ENCODE measurements at places on chromosomes 1 and 21. TPM values are rescaled to one million over a fixed set of nuclear protein-coding genes. Genes with fewer than 3 reads are reported as not detected.

GRCh38 chr1:14994841-14995437 is 158.6 kb upstream of the TMEM51 start:
- no peak for DNase-seq

DNA sequence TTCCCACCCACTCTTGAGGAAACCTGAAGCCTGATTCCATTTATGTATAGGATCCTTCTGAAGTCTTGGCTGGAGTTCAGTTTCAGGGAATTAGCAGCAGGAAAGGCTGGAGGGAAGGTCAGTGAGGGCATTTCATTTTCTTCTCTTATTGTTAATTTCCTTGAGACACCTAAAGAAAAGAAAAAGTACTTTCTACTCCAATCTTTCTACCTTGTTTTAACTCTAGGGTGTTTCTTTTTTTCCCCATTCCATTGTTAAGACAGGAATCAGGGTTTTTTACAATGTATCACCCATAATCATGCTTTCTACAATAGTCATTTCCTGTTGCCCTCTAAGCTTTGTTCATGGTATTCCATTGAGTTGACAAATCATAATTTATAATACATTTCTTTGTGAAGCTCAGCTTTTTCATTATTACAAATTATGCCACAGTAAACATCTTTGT is 27.4 kb downstream of the SNRPE start:
- no peak for DNase-seq

- no peak for DNase-seq
These were observed 59.6 kb downstream of the RGS21 start for GRCh38 chr1:192376374-192376773.

DNA sequence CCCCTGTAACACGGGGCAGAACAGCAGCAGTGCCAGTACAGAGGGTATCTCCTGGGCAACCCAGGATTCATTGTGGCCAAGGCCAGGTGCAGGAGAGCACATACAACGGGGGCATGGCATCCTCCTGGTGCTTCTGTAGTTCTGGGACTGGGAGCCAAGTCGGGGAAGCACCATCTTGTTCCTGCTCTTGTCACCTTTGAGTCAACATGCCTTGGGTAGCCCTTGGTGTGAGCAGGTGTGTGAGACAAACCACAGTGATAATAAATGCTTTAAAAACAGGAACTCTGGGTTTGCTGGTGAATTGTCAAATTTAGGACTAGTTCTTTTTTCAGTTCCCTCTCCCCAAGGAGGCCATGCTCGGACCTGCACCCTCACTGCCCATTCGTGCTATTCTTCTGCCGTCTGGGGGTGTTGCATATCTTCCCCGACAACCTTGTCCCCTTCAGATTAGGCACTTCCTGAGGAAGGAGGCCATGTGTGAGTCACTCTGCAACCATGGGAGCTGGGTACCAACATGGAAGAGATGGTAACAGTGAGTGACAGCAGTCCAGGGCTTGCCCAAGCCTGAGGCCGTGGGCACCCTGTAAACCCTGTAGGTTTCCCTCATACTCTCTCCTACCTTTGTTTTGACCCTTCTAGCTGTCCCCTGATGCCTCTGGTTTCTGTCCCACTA is 150.2 kb downstream of the GRIK3 start:
- DNase-seq = no peak

DNA sequence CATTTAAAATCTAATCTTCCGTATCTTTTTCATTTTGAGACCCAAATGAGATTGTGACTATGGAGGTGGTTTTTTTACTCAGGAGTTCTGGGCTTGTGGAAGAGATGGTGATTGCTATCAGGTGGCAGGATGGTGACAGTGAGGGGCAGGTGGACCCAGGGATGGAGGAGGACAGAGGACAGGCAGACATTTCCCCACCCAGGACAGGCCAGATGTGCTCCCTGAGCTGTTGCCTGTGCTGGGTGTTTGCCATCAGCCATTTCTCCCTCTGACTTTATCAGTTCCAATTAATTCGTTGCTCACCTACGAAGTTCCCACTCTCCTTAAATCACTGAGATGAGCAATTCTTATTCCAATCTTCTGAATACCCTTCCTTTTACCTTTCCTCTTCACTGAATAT is 26.5 kb downstream of the C1orf116 start:
- no peak for DNase-seq

GRCh38 chr1:54220004-54220811 is 20.2 kb downstream of the MRPL37 start:
- DNase-seq = peak; percentile 78

Gene PDC
- not detected for total RNA-seq

Gene EEIG2
- total RNA-seq = 15.6 TPM

Gene CASQ1
- 0.15 TPM for total RNA-seq

Gene CFAP141
- total RNA-seq = not detected

DNA sequence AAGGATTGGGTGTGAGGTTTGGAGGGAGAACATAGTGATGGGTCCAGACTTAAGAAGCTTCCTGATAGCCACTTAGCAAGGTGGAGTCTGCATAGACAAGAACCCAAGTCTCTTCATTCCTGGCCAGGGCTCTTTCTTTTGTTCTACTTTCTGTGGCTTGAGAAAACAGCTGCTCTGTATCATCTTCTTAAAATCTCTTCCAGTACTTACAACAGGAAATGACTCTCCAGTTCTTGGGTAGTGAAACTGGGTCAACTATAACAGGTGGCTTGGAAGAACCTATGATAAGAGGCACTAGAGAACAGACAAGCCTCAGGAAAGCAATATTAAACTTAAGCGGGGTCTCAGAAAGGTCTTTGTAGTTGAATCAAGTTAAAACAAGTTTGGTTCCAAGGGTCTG is 148.1 kb upstream of the USP24 start:
- no peak for DNase-seq

DNA sequence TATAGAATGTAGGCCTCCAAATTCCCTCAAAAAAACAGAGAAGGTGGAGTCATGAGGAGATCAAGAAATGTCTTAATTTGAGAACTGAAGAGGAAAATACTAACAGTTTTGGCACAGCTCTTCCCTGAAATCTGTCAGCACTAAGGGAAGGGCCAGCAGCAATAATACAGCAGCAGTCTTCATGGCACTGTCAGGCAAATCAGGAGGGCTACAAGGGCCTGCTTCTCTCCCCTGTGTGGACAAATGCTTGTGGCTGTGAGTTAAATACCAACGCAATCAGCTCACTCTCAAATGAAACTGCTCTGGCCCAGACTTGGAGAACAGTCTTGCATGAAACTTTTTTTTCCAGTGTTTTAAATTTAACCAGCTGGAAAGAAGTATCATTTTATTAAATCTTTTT is 20.5 kb upstream of the CNN3 start:
- no peak for DNase-seq

DNA sequence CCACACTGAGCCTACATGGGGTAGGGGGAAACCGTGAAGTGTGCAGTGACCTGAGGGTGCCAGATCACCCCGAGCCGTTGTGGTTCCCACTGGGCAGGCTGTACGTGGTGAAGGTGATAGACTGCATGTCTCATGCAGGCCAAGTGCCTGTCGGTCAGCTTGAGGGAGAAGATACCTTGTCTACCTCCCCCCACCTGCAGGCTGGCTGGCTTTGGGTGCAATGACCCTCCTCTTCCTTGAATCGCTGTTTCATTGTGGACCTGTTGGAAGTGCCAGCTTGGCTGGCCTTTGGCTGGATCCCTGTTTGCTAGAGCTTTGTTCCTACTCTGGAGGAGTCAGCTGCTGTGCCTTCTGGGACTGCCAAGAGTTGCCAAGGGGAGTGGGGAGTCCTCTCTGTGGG is 92.5 kb downstream of the GALNT2 start:
- DNase-seq = peak; percentile 9

DNA sequence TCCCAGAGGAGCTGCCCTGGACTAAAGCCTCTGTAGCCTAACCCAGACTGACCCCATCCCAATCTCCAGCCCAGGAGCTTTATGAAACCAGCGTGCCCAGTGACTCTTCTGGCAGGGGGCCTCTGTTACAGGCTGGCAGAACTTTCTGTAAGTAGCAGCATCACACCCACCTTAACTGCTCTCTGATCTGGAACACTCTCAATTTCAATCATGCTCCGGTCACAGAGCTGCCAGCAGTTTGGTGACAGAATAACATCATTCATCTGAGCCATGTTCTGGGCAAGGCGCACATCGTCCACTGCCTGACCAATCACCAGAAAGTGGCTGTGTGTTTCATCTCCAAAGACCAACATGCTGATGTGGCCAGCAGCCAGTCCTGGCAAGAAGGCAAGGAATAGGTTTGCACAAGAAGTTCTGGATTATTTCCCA is 14.7 kb downstream of the ADCY10 start:
- no peak for DNase-seq

- DNase-seq = no peak
These were observed 143.7 kb downstream of the LRIG2 start for GRCh38 chr1:113216664-113217063.

Gene TRAF3IP3
- total RNA-seq = 0.34 TPM

Gene CRP
- 1.00 TPM for total RNA-seq

DNA sequence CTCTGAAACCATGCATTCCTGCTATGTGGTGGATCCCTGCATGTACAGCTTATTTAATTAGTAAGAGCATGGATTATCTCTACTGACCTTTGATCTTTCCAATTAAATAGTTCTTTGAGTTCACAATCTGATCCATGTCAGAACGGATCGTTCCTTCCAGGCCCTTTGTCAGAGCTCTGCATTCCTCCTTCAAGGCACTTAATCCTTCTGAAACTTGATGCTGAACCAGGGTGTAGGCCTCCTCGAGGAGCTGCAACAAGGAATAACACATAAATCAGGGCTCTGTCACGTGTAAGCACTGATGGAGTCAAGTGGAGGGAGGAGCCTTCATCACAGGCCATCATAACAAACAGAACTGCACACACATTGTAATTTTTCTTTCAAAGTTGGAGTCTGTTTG is 68.4 kb upstream of the EDEM3 start:
- DNase-seq = no peak

GRCh38 chr21:30839304-30839703 is 9.7 kb upstream of the KRTAP7-1 start:
- no peak for DNase-seq

Gene DCDC2B
- total RNA-seq = 1.7 TPM

- no peak for DNase-seq
These were observed 46.7 kb downstream of the LPGAT1 start for GRCh38 chr1:211783897-211784296.

Gene ENAH
- total RNA-seq = 83.3 TPM

DNA sequence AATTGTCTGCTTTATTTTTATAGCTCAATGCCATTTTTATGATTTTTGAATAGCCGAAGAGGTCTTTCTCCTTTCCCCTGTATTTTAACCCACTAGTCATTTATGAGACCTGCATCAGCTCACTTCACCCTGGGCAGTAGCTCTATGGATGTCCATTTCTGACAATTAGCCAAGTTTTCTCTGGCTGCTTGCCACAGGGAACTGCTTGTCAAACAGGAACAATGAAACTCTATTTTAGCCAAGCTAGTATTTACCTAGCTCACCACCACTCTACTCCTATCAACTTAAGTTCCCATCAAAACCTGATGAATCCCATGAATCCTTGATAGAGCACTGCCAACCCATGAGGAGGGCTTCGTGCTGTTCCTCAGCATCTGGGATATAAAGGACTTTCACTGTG is 406.7 kb downstream of the RWDD3 start:
- DNase-seq = no peak

DNA sequence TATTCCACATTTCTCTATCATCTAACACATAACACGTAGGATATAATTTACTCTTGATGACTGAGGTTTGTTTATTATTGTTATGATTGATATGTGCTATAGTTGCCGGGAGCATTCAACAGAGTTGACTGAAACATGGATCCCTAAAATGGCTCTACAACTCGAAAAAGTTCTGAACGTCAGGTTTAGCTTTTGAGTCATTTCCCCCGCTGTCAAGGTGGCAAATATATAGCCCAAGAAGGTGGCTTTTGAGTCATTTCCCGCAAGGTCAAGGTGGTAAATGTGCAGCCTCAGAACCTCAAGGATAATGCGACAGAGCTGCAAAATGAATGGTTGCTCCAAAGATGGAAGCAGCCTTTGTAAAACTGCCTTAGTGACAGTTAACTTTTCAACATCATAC is 104.0 kb downstream of the NIBAN1 start:
- no peak for DNase-seq

Gene LRRC3
- 3.6 TPM for total RNA-seq

Gene SPRR2G
- not detected for total RNA-seq

- no peak for DNase-seq
These were observed 132.5 kb upstream of the C1orf174 start for GRCh38 chr1:4032571-4032970.

DNA sequence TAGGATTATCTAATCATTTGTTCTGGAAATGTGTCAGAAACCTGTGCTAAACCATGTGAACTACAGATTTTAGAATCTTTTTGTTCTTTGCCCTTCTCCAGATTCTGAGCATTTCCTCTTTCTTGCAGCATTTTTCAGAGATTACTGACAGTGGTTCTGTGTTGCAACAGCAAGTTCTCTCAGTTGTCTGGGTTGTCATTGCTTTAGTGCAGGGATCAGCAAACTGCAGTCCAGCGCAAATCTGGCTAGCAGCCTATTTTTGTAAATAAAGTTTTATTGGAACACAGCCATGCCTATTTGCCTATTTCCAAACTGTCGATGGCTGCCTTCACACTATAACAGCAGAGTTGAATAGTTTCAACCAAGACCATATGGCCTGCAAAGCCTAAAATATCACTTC is 66.3 kb upstream of the LRRC8D start:
- no peak for DNase-seq

GRCh38 chr1:65112811-65113210 is 35.2 kb upstream of the AK4 start:
- no peak for DNase-seq

Gene NPR1
- total RNA-seq = 94.5 TPM

Gene LCE3E
- not detected for total RNA-seq

DNA sequence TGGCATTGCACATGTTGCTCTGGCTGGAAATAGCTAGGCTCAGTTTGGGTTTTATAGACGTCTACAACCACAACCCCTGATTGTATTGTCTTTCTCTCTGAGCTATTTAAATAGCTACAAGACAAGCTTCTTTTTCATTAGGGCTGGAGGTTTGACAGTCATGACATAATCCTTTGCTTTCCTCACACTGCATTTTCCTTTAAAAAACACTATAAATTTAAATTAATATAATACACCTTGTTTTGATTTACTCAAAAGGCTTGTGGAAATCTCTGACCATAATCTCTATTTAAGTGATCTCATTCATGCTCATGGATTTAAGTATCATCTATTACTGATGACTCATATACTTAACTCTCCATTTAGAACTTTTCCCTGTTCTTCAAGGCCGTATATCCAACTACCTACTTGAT is 50.4 kb upstream of the PTGFR start:
- no peak for DNase-seq

Data from ovary (tissue), 10 donors.